Sciatic nerve (tissue), 2 donors: ENCODE measurements at places on chromosomes 1 and 21.

DNA sequence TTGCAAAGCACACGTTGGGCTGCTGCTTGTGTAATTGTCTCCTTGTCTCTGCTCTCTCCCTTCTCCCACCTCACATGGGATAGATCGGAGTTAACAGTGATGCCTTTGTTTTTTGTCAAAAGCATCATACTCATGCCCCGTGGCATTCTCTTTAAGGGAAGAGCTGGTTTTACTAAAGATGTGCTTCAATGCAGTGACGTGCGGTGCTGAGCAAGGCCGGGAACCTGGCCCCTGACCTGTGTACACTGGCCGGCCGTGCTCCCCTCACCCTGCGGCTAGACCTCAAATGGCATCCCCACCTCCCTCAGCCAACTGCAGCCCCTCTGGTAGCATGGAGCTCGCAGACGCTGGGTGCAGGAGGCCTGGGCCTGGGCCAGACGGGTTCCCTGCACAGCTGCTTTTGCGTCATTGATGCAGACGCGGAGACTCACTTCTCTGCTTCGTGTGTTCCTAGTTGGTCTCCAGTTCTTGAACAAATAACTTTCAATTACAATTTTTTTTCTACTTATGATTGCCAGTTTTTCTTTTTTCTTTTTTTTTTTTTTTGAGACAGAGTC is 19.9 kb downstream of the AGPAT3 start:
- DNase-seq: no peak

DNA sequence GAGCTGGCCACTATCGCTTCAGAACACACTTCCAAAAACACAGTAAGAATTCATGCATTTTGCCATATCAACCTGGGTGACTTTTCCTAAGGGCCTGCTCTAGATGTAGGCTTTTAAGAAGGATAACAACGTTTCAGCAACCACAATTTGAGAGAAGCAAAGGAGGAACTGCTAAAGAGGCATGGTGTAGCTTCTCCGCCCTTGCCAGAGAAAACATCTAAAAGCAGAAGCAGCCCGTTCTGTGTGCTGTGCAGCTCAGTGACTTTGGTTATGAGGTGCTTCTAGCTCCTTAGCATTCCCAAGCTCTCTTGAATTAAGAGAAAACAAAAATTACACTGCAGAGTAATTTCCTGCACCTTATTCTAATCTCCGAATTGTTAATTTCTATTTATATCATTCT is 2.7 kb downstream of the PER3 start:
- no peak for DNase-seq

DNA sequence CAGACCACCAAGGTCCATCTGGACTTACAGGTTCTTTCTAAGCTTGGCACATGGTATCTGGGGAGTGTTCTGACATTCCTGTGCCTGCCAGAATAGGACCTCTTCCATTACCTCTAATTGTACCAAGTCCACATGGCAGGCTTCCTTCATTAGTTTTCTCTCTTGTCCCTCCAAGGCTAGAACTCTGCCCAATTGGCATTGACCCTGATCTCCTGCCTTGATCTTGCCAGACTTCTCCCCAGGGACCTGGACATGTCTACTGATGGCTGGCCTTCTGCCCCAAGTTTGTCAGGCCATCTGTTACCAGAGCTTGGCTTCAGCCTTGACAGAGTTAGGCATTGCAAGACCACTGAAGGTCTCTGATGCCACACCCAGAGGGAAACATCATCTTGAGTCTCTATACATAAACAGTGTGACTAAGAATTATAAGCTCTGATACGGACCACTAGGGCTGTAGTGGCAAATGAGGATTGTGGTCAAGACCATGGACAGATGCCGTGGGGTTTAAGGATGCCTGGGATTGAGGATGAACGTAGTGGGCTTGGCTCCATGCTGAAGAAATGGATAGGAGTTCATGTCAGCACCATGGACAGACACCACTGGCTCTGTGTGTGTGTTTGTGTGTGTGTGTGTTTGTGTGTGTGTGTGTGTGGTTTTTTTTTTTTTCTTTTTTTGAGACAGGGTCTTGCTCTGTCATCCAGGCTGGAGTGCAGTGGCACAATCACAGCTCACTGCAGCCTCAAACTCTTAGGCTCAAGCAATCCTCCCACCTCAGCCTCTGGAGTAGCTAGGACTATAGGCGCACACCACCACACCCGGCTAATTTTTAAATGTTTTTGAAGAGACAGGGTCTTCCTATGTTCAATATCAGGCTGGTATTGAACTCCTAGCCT is 19.5 kb upstream of the PSMB2 start:
- DNase-seq: no peak

GRCh38 chr1:237098541-237098940 is 56.6 kb downstream of the RYR2 start:
- DNase-seq: no peak

- DNase-seq: no peak
These were observed 32.5 kb downstream of the RGS21 start for GRCh38 chr1:192349314-192349713.

DNA sequence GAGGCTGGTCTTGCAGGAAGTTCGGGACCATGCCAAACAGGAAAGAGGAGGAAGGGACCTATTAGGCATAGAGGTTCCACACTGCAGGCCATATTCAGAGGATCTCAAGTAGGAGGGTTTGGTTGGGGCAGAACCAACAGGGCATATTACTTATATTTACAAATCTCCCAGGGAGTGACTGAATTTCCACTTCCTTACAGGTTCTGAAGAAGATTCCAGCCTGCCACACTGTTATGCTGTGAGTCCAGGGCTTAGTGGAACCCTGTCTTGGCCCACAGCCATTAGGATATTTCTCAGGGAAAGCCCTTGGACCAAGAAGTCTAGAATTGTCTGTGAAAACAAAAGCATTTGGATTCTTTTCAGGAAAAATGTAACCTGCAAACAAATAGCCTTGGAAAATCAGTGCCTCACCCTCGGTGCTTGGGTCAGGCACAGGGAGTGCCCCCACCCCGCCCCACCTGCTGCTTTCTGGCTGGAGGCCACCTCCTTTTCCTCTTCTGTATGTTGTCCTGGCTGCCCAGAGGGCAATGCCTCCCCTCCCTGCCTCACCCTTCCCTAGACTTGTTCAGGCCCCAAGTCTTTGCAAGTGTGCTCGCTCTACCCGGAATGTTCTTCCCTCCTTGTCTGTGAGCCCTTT is 41.0 kb upstream of the JUN start:
- DNase-seq: no peak

- DNase-seq: peak; percentile 91
These were observed 24.1 kb downstream of the CELA3A start for GRCh38 chr1:22025368-22026155.

DNA sequence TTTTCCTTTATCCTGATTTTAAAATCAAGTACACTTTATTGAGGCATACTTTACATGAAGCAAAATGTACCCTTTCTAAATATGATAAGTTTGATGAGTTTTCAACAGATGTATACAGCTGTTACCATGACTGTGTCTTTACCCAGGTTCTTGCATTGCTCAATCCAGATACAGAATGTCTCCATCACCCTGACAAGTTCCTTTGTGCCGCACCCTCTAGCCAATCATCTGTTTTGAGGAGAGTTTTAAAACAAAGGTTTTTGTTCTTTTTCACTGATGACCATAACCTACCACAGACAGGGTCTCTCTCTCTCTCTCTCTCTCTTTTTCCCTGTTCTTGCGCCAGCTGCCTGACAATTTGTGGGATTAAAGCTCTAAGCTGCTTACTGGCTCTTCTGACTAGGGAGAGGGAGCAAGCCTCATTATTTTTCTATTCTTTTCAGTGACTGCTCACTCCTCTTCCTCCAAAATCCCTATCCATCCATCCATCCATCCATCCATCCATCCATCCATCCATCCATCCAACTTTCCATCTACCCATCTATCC is 1.2 kb upstream of the KCNE1 start:
- no peak for DNase-seq

- no peak for DNase-seq
These were observed 1.7 kb downstream of the EXOC8 start for GRCh38 chr1:231335663-231336602.

- DNase-seq: no peak
These were observed 580 bp upstream of the ATP5PO start for GRCh38 chr21:33916200-33916567.

GRCh38 chr1:168293356-168293755 is 12.7 kb downstream of the TBX19 start:
- no peak for DNase-seq

- no peak for DNase-seq
These were observed 9.6 kb downstream of the ENSA start for GRCh38 chr1:150619576-150620509.

DNA sequence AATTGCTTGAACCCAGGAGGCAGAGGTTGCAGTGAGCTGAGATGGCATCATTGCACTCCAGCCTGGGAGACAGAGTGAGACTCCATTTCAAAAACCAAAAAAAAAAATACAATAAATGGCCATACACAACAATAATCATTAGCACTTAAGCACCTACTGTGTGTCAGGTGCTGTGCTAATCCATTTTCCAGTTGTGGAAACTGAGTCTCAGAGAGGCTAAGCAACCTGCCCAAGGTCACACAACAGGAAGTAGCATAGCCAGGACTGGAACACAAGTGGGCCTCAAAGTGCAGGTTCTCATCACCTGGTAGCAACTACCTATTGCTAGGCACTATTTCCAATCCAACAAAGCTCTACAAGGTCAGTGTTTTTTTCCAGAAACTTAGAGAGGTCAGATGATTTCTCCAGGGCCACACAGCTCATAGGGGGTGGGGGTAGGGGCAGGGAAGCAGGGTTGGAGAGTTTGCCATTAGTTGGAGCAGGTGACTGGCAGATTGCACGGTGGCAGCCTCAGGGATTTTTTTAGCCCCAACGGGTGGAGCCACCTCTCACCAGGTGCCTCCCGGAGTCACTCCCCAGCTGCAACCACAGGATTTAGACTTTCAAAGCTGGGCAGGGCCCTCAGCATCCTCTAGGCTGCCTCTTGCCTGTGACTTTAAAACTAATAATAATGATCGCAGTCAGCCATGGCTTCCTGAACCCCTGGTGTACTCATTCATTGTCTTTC is 52.5 kb upstream of the ID3 start:
- DNase-seq: no peak

- DNase-seq: no peak
These were observed 14.7 kb downstream of the INTS3 start for GRCh38 chr1:153742411-153743142.

GRCh38 chr1:113226148-113226547 is 153.2 kb downstream of the LRIG2 start:
- no peak for DNase-seq

DNA sequence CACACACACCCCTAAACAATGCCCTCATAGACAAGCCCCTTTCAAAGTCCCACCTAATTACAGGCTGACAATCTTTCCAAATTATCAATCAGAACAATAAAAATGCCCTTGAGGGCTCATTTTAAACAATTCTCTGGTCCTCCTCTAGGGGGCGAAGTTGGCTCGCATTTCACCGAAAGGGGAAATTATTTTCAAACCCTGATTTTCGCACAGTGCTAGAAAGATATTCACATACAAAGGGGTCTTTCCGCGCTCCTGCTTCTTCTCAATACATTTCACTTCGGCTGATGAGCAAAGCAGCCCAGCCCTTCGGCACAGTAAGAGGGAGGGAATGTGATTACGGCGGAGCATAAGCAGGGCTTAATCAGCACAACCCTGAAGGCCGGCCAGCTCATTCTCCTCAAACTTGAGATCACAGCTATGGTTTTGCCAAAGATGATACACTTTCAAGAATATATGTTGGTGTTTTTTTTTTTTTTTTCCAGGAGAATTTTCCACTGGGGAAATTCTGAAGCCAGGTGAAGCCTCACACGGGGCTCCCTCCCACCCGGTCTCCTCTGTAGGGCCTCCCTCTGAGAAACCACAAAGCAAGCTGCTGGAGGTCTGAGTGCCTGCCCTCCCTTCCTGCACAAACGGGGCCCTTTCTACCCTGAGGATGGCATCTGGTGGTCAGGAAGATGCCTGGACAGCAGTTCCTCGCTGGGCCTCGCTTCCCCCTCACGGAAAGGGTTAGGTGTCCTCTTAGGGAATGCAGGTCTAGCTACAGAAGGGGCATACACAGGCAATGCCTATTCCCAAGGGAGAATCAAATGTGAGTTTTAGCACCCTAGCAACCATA is 66.9 kb downstream of the GNG12 start:
- peak; percentile 73 for DNase-seq
